Mesothelial cell of epicardium (in vitro differentiated cells): ENCODE measurements at places on chromosomes 7 and 10.

DNA sequence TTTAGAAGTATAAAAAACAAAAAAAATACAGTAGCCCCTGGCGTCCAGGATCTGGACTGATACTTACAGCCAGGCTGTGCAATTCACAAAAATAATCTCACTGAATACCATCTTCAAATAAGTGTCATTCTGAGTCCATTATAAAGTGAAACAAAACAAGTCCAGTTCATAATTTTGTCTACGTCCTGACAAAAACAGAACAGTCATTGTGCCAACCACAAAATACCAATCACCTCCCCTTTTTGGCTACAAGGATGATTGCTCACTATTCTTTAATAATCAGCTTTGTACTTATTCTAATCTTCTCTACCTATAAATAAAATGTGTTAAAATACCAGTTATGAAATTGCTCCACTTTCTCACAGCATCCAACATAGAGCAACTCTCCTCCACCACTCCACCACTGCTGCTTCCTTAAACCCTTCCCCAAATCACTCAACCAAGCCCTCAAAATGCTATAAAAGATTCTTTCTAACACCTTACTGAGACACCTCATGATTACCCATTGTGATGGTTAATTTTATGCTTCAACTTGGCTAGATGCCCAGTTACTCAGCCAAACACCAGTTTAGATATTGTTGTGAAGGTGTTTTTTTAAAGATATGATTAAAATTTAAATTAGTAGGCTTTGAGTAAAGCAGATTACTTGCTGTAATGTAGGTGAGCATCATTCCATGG is 479.8 kb upstream of the SEMA3A start:
- H3K27me3 ChIP-seq, result no peaks in the 10 kb centered on the region
- H3K4me1 ChIP-seq, result peaks cover 8% of the 10 kb centered on the region
- DNase-seq, result no peak
- no peak overlapping the region for H3K27ac ChIP-seq
- no peak overlapping the region for H3K4me3 ChIP-seq

- H3K4me3 ChIP-seq, result no peak overlapping the region
- H3K4me1 ChIP-seq, result no peaks in the 10 kb centered on the region
- H3K36me3 ChIP-seq, result peaks cover 2% of the 10 kb centered on the region
- peaks cover 4% of the 10 kb centered on the region for H3K27me3 ChIP-seq
- H3K27ac ChIP-seq, result no peak overlapping the region
Observed at GRCh38 chr7:71511361-71511807, 379.4 kb downstream of the GALNT17 start.

- H3K27ac ChIP-seq, result no peak overlapping the region
- H3K36me3 ChIP-seq, result peaks cover 2% of the 10 kb centered on the region
- no peak for DNase-seq
- peaks cover 1% of the 10 kb centered on the region for H3K4me1 ChIP-seq
- no peaks in the 10 kb centered on the region for H3K27me3 ChIP-seq
Observed at GRCh38 chr7:80932536-80932935, 13.7 kb upstream of the SEMA3C start.

DNA sequence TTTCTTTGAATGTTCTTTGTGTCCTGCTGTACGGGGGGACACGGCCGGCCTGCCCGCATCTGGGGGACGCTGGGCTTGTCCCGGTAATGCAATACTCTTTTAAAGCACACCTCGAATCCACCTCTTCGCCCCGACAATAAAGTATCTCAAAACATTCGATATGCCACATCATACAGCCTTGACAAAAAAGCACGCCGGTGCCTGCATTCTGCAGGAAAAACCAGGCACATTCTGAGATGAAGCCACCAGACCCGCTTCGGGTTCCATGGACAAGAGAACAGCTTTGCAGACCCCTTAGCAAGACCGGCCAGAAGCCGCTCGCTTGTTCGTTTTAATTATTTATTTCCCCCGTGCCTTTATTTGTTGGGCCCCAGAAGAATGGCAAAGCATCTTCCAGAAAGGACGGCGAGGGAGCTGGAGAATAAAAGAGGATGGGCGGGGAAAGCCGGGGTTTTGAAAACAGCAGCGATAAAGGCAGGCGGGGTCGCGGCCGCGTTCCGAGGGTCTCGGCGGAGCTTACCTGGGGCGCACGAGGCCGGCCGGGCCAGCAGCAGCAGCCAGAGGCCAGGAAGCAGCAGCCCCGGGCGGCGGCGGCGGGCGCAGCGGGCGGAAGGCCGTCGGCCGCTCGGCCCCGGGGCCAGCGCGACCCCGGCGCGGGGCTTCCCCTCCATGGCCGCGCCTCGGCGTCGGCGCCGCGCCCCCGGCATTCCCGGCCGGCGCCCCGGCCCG is 462 bp downstream of the KIAA1549 start:
- H3K27me3 ChIP-seq, result no peaks in the 10 kb centered on the region
- peaks cover 31% of the 10 kb centered on the region for H3K4me1 ChIP-seq
- peak; percentile 52 for DNase-seq
- peak overlapping the region; percentile 95 for H3K4me3 ChIP-seq
- peak overlapping the region; percentile 95 for H3K27ac ChIP-seq

- H3K27ac ChIP-seq, result peak overlapping the region; percentile 90
- no peaks in the 10 kb centered on the region for H3K36me3 ChIP-seq
- H3K4me3 ChIP-seq, result no peak overlapping the region
- H3K27me3 ChIP-seq, result no peaks in the 10 kb centered on the region
Observed at GRCh38 chr10:34907743-34908430, 92.8 kb upstream of the PARD3 start.

GRCh38 chr7:126178865-126179264 is 1073.9 kb downstream of the GRM8 start:
- H3K27me3 ChIP-seq, result no peaks in the 10 kb centered on the region
- no peak overlapping the region for H3K4me3 ChIP-seq
- no peak for DNase-seq
- H3K4me1 ChIP-seq, result no peaks in the 10 kb centered on the region
- no peaks in the 10 kb centered on the region for H3K36me3 ChIP-seq
- H3K27ac ChIP-seq, result no peak overlapping the region

DNA sequence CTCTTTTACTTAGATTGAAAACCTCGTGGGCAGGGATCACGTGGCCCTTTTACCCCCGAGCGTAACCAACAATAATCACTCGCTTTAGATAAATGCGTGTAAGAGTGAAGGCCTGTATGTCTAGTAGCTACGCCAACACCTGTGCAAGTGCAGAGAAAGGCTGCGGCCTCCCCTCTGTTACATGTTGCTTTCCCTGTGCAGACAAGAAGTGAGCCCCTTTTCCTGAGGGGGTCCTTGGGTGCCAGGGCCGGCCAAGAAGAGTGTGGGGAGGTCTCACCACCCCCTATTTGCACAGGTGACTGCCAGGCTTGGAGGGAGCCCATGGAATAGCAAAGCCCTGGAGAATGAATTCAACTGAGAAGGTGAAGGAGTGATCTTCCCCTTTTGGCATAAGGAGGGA is 35.6 kb upstream of the CNPY1 start:
- no peaks in the 10 kb centered on the region for H3K36me3 ChIP-seq
- no peak overlapping the region for H3K4me3 ChIP-seq
- peaks cover 8% of the 10 kb centered on the region for H3K4me1 ChIP-seq
- peaks cover 61% of the 10 kb centered on the region for H3K27me3 ChIP-seq

DNA sequence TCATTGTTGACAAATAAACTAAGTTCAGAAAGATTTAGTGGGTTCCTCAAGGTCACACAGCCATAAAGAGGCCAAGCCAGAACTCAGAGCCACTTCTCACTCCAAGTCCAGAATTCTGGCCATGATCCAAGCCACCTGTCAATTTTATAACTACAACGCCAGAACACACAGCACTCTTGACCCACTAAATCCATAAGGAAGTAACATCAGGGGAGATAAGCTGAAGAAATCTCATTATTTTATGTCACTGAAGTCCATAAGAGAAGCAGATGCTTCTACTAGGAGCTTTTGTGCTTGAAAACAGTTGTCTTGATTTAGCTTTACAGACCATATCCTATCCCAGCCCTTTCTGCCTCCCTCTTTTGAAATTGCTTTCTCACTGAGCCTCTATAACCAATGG is 15.9 kb downstream of the ADAM12 start:
- no peak for DNase-seq
- peaks cover 3% of the 10 kb centered on the region for H3K27me3 ChIP-seq
- H3K4me1 ChIP-seq, result peaks cover 4% of the 10 kb centered on the region
- H3K4me3 ChIP-seq, result no peak overlapping the region
- H3K27ac ChIP-seq, result no peak overlapping the region
- H3K36me3 ChIP-seq, result peaks cover 7% of the 10 kb centered on the region

DNA sequence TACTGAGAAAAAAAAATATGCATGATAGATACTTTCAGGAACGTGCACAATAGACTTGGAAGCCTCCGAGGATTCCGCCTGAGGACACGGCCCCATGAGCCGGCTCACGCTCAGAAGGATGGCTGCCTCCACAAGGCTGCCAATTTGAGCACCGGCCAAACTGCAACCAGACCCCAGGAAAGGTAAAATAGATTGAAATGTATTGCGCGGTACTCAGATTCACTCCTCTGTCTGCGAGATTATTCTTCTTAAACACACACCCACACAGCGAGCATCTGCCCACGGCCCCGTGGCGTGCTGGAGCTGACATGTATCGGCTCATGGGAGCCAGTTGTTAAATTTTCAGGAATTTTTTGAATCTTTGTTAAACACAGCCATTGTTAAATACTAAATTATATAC is 653.2 kb upstream of the MKI67 start:
- no peak overlapping the region for H3K4me3 ChIP-seq
- no peak overlapping the region for H3K27ac ChIP-seq
- H3K27me3 ChIP-seq, result peaks cover 2% of the 10 kb centered on the region
- no peak for DNase-seq

DNA sequence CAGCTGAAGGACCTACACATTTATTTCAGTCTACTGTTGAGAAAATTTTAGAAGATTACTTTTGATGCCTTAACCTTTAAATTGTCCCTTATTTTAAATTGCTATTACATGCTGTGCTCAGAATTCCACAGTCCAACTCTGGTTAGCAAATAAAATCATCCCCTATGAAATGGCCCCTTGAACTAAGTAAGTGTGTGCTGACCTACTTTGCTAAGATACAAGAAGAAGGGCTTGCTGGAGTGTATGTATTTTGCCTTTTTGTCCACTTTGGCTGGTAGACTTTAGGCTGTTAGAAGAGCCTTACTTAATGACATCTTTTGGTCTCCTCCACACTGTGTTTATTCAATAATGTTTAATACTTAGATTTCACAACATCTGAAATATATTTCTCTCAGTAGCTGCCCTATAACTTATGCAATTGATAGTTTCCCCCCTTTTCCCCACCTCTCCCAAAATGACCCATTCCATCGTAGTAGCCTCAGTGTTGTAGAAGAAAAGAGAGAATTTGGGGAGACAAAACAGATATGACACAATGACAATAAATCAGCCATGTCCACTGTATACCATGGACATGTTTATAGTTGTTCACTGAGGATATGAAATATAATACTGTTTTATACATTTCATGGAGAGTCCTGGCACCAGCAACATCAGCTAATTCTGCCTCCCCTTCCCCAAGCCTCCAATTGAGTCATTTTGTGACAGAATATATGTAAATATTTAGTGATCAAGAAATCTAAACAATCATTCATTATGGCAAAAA is 107.8 kb upstream of the ASAH2 start:
- no peak for DNase-seq
- no peaks in the 10 kb centered on the region for H3K27me3 ChIP-seq

DNA sequence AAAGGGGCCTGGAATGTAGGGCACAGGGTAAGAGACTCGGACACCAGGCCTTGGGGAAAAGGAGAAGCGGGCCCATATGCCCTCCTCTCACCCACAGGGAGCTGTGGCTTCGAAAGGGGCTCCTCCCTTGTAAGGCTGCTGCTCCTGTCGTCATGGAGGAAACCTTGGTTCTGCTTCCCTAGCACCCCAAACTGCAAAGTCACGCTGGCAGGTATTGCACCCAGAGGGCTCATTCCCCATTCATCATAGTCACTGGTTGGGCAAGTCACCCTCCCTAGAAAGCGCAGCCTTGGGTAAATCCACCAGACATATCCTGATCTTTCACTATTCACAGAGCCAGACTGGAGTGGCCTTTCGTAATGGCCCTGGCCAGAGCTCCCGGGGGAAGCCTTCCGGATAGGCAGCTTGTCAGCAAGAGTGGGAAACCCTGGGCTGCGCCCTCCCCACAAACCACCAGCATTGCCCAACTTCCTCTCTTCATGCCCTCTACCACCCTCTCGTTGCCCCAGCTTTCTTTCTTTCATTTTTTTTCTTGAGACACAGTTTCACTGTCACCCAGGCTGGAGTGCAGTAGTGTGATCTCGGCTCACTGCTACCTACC is 121.0 kb downstream of the HIP1 start:
- no peaks in the 10 kb centered on the region for H3K27me3 ChIP-seq
- no peak overlapping the region for H3K27ac ChIP-seq
- no peak for DNase-seq
- no peaks in the 10 kb centered on the region for H3K4me1 ChIP-seq
- H3K36me3 ChIP-seq, result no peaks in the 10 kb centered on the region

DNA sequence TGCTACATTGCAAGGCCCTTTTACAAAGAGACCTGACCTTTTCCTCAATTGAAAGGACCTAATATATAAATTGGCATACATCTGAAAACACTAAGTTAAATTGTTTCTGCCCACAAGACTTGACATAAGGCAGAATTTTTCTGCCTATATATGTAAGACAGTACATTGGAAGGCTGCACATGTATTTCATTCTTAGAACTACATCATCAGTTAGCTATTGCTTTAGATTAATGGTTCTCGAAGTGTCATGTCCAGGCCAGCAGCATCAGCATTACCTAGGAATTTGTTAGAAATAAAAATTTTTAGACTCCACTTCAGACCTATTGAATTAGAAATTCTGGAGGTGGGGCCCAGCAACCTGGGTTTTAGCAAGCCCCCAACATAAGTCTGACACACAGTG is 373.9 kb downstream of the LRRTM3 start:
- peak overlapping the region; percentile 2 for H3K27ac ChIP-seq
- H3K4me1 ChIP-seq, result peaks cover 5% of the 10 kb centered on the region
- no peaks in the 10 kb centered on the region for H3K36me3 ChIP-seq
- no peak overlapping the region for H3K4me3 ChIP-seq

DNA sequence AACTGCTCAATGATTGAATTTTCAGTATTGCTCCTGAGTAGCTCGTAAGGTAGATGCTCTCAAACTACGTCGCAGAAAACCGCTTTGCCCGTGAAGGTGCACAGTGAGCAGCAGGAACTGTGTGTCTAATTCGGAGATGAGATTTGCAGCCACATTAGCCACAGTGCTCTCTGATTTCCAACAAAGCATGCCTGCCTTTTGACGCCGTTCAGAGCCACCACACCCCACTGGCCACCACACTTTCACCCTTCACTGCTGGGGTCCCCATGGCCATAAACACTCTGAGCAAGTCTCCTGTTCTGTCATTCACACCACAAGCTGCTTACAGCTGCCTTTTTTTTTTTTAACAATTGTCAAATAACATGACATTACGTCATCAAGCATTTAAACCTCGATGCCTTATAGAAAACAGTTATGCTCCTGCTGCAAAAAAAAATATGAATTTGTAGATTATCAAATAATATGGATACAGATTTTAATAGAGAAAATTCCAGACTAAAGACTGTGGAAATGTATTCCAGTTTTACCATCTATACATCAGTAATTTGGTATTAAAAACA is 578.8 kb upstream of the PFKP start:
- H3K27ac ChIP-seq, result no peak overlapping the region
- no peaks in the 10 kb centered on the region for H3K4me1 ChIP-seq
- H3K27me3 ChIP-seq, result peaks cover 2% of the 10 kb centered on the region
- DNase-seq, result no peak

GRCh38 chr7:155858521-155859061 is 46.3 kb upstream of the SHH start:
- DNase-seq, result no peak
- H3K27ac ChIP-seq, result no peak overlapping the region
- no peak overlapping the region for H3K4me3 ChIP-seq
- no peaks in the 10 kb centered on the region for H3K36me3 ChIP-seq
- H3K4me1 ChIP-seq, result no peaks in the 10 kb centered on the region
- peaks cover 9% of the 10 kb centered on the region for H3K27me3 ChIP-seq
